ENCODE measurements at places on chromosomes 3 and 15.
A peak's percentile ranks its signal among the peaks of the same experiment; 100 is the strongest.

DNA sequence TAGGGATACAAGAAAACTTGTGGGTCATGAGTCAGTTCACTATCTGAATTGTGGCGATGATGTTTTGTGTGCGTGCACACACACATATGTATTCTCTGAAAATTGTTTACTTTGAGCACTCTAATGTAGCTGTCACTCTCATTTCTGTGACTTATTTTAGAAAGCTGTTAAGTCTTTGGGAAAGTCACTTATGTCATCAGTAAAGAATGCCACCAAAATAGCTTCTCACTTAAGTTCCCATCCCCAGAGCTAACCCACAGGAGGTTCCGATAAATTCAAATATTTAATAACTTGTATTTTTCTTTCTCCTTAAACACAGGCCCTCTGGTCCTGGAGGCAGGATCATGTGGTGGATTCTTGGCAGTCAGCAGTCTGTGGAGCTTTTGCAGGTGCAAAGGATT is 138.3 kb downstream of the LRIG1 start:
- DNase-seq = no peak

- no peak for DNase-seq
Measured at GRCh38 chr3:149212386-149212785, 9.2 kb downstream of the CP start.

DNA sequence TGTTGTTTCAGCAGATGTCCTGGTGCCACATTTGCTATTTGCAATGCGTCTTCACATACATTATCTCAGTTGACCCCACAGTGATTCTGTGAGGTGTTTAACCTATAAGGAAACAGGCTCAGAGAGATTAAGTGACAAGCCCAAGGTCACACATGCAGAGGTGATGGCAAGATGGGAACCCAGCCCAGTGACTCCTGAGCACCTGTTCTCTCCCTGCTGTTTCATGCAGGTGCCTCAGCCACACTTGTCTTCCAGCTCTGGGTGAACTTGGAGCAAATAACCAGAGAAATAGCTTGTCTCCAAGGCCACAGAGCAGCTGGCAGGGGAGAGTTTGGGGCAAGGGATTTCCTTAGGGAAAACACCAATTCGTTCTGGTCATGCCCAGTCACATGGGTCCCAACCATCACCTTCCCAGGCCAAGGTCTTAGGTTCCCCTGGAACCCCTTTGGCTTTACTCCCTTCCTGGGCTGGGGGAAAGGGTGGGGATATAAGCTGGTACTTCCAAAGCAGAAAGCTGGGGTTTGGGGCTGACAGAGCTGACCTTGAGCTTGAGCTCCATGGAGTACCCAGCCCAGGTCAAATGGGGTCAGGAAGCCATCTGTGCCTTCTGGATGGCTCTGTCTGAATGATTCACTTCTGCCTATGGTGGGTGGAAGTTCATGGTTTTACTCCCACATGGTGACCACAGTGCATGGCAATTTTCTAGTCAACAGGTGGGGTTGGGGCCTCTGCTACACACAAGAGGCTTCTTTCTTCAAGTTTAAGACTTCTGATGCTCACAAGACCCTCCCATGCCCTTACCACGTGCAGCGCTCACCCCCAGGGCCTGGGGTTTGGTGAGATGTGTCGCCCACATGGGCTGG is 22.4 kb downstream of the LIPC start:
- peak; percentile 58 for DNase-seq

DNA sequence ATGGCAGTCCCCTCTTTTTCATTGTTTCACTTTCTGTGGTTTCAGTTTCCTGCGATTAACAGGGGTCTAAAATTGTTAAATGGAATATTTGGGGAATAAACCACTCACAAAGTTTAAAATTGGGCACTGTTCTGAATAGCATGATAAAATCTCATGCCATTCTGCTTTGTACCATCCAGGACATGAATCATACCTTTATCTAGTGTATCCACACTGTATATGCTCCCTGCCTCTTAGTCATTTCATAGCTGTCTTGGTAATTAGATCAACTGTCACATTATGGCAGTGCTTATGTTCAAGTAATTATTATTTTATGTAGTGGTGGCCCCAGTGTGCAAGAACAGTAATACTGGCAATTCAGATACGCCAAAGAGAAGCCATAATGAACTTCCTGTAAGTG is 734.5 kb downstream of the ZPLD1 start:
- no peak for DNase-seq

GRCh38 chr3:111737706-111738086 is 121.4 kb upstream of the PHLDB2 start:
- no peak for DNase-seq

- DNase-seq = no peak
Measured at GRCh38 chr15:63261311-63261710, 16.1 kb upstream of the APH1B start.

DNA sequence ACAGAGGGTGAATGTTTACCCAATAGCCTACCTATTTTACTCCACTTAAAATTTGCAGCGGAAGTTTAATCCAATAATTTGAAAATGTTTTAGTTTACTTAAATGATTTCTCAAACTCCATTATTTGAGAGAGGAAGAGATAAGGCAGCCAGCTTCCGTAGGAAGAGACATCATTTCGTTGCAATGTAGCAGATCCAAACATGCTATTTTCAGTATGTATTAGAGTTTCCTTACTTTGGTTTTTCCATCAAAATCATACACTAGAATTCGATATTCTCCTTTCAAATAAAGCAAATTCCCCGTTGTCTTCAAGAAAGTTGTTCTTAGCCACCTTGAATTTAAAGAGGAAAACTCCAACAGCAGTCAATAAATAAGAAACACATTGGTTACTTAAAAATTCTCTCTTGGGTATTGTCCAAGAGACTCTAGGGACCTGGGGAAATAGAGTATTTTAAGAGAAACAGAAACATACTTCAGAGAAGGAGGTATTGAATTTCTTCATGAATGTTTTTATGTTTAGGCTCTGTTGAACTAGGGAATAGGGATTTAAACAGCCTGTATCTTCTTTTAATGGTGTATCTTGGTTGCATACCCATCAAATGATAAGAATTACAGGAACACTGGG is 324.5 kb upstream of the GBE1 start:
- DNase-seq = no peak

GRCh38 chr3:168493412-168494205 is 397.9 kb upstream of the GOLIM4 start:
- DNase-seq = no peak

GRCh38 chr3:134709076-134709475 is 58.3 kb upstream of the KY start:
- DNase-seq = no peak

DNA sequence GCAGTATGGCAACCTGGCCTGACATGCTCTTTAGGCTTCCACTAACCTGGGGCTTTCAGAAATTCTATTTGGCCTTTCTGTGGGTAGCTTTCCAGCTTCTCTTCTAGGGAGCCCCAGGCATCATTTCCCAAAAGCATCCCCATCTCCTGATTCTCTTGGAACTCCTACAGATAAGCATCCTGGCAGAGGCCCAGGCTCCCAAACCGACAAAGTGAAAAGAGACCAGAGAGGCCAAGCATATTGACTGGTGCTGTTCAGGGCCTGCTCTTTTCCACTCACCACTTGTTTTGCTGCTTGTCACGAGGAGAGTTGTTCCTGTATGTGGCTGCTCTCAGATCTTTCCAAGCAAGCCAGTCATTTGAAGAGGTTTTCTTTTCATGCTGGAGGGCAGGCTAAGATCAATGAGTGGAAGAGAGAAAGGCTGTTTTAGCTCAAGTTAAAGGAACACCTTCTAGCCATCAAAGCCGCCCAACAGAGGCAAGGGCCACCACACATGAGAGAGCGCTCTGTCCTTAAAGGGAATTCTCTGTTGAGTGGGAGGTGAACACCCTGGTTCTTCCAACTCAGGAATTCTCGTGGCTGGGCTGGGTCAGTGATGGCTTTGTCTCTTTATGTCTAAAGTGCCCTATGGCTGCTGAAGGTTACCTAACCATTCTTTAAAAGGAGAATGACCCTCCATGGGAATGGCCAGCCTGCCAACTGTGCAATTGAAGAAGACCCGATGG is 31.1 kb upstream of the NR2E3 start:
- DNase-seq = no peak

DNA sequence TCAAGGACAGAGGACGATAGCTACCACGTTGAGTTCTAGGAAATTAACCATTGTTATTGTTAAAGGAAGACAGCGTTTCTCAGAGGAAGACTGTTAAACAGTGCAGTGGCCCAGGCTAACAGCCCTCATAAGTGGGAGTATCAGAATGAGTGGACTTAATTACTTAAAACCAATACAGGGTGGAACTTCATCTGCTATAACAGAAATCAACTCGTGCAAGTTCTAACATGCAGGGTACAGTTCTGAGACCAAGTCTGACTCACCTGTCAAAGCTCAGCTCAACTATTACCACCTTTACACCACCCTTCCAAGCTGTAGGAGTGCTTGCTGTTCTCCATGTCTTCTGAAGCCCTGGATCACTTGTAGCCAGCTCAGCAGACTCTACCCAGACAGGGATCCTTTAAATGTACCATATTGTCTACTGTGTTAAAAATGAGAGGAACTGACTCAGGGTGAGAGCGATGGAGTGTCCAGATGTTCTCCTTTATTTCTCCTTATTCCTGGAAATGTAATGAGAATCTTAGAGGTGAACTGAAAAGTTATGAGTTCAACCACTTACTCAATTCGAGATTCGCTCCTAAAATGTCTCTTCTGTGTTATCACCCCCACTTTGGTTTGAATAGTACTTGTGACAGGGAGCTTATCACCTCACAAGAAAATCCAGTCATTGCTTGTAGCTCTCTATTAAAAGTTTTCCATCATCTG is 26.5 kb downstream of the CD86 start:
- no peak for DNase-seq

DNA sequence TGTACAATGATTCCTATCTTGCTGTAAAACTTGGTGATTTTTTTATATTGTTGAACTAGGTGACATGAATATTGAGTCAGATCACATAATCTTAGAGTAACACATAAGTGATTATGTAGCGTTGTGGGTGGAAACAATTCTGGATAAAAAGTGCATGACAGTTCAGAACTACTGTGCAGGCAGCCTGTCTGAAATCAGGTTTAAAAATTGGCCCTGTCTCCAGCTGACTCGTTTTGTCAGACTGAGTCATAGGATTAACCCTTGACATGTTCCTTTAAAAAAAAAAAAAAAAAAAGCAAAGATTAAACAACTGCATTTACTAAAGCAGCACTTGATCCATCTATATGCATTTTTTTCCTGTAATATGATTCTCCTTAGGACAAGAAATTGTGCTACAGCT is 160.0 kb upstream of the CGNL1 start:
- no peak for DNase-seq

DNA sequence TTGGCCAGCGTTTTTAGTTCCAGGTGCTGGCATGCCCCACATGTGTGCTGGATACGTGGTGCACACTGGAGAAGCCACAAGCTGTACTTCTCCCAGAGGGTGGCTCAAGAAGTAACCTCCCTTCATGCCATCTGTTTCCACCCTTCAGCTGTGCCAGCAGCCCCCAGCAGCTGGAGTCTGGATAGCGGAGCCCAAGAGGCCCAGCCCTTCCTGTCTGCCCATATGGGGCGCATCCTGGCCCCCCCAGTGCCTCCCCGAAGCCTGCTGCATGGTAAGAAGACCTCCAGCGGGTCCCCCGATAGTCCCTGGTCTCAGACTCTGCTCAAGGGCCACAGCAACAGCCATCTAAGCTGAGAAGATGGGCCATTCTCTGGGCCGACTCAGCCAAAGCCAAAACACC is 5.8 kb upstream of the MANF start:
- peak; percentile 26 for DNase-seq

DNA sequence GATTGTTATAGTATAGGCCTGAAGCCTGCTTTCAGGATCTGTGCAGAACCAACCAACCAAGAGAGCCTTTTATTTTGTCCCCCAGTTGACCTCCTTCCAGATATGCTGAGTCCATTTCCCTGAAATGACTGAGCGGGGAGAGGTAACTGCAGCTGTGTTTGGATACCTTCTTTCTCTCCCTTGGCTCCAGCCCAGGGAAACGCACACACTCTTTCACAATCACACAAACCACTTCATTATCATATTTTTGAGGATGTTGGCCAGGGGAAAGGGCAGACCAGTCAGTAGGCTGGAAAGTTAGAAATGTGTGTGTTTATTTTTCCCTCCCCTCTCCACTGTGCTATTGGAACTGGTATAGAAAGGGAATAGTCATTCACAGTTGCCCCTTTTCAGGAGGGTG is 417.7 kb upstream of the TBL1XR1 start:
- DNase-seq = no peak

GRCh38 chr3:53668872-53669271 is 174.5 kb downstream of the CACNA1D start:
- no peak for DNase-seq

DNA sequence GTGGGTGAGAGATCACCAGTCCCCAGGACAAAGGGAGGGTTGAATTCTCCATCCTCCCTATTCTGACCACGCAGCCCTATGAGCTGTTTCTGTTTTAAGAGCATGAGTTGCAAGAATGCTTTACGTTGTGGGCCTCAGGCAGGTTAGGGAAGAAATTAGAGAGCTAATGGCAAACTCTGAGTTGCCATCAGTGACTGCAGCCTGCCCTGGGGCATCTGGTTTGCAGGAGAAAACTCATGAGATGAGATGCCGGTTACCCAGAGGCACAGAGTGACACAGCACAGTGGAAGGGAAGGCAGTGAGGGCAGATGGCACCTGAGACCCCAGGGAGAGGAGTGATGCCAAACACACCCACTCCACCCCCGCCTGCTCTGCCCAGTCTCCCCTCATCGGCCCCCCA is 265.3 kb downstream of the CD47 start:
- no peak for DNase-seq

DNA sequence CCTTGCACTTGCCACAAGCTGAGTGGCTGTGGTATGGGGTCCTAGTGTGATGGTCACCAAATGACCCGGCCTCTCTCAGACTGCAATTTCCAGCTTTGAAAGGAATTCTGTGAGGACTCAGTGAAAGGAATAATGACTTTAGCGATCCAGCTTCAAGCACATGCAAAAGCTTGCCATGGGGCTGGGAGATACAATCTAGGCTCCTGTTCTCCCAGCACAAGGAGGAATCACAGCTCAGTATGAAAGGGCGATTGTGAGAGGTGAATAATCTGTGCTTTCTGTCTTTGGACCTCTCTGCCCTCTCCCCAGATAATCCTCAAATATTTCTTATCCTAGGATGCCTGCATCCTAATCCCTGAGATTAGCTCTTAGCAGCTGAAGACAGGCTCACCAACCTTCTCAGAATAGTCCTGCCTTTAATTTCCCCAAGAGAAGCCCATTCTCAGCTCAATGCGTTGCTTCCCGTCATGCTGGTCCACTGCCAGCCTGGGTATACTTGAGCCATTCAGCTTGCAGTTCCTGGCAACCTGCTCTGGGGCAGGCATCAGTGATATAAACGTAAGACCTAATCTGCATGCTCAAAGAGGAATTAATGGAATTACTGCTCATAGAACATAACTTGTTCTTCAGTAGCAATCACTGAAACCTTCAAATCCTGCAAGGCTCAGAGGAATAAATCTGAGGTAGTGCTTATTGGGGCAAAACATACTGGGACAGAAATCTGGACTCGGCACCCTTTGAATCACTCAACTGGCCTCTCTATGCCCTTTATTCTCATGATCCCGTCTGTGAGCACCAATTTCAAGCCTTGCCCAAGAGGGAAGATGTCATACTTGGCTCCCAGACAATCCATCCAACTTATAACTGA is 15.1 kb downstream of the TLNRD1 start:
- no peak for DNase-seq

Data from activated T-cell treated with anti-CD3 and anti-CD28 coated beads, Interleukin-2, amount 50 U/mL, for 24 hours (primary cell).